WERI-Rb-1 (cell line): ENCODE measurements at places on chromosomes 2 and 18.
A peak's percentile ranks its signal among the peaks of the same experiment; 100 is the strongest.

DNA sequence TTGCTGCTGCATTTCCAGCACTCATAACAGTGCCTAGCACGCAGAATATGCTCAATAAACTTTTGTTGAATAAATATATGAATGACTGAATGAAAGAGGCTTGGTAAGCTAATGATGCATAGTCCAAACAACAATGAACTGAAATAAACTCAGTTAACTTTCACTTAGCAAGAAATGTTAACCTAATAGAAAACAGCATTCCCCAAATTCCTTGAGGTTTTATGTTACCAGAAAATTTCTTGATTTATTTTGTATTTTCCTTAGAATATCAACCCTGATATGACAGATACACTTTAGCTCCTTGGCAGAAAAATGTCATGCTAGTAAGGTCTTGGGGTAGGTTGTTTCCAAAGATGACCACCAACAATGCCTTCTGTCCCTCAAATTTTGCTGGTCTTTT is 217.4 kb downstream of the KCNE4 start:
- DNase-seq, result no peak

DNA sequence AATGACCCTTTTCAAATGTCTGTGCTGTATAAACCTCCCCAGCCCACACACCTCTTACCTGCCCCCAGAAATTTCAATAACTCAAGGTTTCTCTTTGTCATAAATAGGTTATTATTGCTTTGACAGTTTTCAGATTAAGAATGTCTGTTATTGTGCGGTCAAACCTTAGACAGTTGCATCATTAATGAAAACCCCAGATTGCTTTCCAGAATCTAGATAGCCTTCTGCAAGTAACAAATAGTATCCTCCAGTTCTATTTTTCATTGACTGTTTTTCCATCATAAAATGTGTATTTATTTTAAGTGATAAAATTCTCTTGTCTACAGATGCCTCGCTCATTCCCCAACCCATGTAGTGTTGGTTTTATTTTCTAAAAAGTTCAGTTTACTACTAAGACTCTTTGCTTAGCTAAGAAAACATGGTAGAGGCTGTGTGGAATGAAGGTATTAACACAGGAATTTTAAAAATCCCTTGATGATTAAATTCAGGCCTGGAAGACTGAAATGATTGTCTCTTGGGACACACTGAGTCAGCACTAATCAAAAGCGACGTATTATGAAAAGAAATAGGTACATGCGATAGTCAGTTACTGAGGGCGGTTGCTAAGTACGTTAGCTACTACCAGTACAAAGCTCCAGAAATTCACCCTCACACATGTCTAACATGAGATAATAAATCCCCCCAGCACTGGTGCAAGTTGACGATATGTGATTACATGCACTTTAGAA is 38.4 kb upstream of the ITGAV start:
- no peak for DNase-seq

- no peak for DNase-seq
Measured at GRCh38 chr2:30098266-30099005, 48.4 kb upstream of the YPEL5 start.

DNA sequence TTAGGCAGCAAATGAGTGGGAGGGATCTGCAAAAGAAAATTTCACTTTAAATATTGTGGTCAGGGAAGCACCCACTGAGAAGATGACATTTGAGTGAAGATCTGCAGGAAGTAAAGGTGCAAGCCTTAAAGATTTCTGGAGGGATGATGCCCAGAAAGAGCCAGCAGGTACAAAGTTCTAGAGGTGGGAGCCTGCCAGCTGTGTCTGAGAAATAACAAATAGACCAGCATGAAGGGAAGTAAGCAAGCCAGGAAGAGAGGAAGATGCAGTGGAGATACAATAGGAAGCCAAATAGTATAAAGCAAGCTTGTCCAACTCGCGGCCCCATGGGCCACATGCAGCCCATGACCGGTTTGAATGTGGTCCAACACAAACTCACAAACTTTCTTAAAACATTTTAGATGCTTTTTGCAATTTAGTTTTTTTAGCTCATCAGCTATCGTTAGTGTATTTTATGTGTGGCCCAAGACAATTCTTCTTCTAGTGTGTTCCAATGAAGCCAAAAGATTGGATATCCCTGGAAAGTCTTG is 489.9 kb downstream of the DCC start:
- no peak for DNase-seq

GRCh38 chr2:7905756-7906155 is 776.1 kb upstream of the ID2 start:
- DNase-seq, result no peak

- DNase-seq, result peak; percentile 50
Measured at GRCh38 chr2:68594674-68595492, 48.5 kb upstream of the PROKR1 start.

GRCh38 chr2:144412709-144413108 is 107.2 kb downstream of the ZEB2 start:
- DNase-seq, result no peak

DNA sequence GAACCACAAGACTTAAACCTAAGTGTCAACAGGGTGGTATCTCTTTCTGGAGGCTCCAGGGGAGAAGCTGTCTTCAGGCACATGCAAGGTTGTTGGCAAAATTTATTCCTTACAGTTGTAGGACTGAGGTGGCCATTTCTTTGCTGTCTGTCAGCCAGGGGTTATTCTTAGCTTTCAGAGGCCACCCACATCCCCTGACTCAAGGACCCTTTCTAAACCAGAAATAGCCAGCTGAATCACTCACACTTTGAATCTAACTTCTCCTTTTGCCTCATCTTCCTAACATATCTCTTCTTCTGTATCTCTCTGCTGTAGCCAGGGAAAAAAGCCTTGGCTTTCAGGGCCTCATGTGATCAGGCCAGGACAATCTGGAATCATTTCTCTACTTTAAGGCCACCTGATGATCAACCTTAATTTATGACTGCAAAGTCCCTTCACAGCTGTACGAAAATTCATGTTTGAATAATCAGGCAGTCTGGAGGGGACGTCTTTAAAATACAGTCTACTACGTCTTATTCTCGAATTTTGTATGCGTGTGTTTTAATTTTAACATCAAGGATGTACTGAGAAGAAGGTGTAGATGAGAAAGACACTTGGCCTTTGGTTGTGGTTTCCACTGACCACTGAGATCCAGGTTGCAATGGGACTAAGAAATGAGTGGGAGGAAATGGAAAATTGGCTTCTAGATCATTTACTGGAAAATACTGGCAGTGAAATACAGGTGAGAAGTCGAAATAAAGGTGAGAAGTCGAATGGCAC is 90.4 kb downstream of the DOCK10 start:
- DNase-seq, result no peak

- DNase-seq, result no peak
Measured at GRCh38 chr2:106184394-106184793, 9.7 kb downstream of the UXS1 start.

GRCh38 chr18:31255953-31256352 is 62.0 kb upstream of the DSG1 start:
- no peak for DNase-seq

GRCh38 chr2:44778221-44778654 is 163.3 kb upstream of the SIX3 start:
- DNase-seq, result peak; percentile 94

- peak; percentile 14 for DNase-seq
Measured at GRCh38 chr2:196607073-196607472, 32.4 kb upstream of the CCDC150 start.

- no peak for DNase-seq
Measured at GRCh38 chr18:64734063-64734462, 585.2 kb upstream of the LINC00305 start.

DNA sequence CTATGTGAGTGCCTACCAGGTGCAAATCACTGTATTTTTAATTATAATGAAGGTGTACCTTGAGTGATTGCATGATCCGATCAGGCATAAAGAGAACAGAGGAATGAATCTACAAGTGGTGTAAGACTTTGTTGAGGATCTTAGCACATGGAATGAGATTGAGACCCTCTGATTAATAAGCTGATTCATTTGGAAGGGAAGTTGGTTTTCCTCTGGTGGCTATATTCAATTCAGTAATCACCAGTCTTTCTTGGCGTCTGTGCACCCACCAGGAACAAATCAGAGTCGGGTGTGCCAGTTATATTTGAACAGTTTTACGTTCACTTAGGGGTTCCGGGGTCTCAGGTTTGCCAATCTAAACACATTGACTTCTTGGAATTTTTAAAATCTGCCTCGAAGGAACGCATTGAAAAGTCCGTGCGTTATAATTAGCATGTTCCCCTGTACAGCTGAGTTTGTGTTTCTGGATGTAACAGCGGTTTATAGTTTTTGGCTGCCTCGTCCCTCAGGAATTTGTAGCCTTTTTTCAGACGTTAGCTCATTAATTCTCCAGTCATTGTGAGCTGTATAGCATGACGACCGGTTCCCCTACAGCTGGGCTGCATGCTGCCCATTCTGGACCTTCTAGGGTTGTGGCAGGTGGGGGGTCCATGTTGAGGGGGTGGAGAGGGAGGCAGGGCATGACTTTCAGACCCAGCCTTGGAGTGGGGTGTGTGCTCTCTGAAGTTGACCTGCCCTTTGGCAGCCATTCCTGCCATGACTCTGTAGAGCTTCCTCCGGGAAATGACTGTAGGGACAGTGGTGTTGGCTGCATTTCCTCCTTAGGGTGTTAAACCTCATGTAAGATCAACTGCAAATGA is 20.3 kb downstream of the MYO1B start:
- DNase-seq, result no peak

- DNase-seq, result no peak
Measured at GRCh38 chr2:128354726-128355470, 36.2 kb upstream of the HS6ST1 start.

GRCh38 chr18:65365245-65365980 is 385.4 kb upstream of the CDH7 start:
- no peak for DNase-seq

- DNase-seq, result no peak
Measured at GRCh38 chr2:33238111-33238510, 238.3 kb upstream of the RASGRP3 start.

- DNase-seq, result no peak
Measured at GRCh38 chr2:29606104-29607037, 315.0 kb downstream of the ALK start.

GRCh38 chr2:12534646-12535263 is 182.0 kb upstream of the TRIB2 start:
- no peak for DNase-seq

DNA sequence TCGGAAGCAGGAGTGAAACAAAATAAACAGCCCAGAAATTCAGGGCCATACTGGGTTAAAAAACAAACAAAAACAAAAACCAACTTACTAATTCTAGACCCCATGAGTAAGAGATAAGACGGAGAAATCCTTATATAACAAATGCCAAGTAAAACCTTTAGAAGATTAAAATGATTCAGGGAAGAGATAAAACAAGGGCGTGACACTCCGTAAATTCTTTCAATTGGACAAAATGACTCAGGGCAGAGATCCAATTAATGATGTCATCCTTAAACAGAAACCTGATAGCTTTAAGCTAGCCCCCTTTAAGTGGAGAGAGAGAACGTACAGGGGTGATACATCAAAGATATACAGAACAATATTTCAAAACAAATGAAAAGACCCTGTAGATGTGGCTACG is 317.4 kb downstream of the NBAS start:
- no peak for DNase-seq

GRCh38 chr18:5488844-5489243 is 55.0 kb downstream of the EPB41L3 start:
- DNase-seq, result no peak

GRCh38 chr2:64792995-64793639 is 139.4 kb upstream of the SERTAD2 start:
- no peak for DNase-seq

GRCh38 chr2:68766376-68766845 is 31.8 kb downstream of the ARHGAP25 start:
- DNase-seq, result no peak

GRCh38 chr2:207135340-207135739 is 30.4 kb downstream of the KLF7 start:
- no peak for DNase-seq

GRCh38 chr18:76497021-76497420 is 2.0 kb upstream of the ZNF516 start:
- DNase-seq, result no peak

- DNase-seq, result no peak
Measured at GRCh38 chr18:10912790-10913545, 236.4 kb downstream of the PIEZO2 start.

DNA sequence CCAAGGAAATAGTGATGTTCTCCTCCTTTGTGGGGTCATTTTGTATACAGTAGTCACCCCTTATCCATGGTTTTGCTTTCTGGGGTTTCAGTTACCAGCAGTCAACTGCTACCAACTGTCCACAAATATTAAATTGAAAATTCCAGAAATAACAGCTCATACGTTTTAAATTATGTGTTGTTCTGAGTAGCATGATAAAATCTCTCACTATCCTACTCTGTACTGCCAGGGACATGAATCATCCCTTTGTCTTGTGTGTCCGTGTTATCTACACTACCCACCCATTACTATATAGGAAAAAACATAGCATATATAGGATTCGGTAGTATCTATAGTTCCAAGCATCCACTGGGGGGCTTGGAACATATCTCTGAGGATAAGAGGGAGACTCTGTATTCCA is 120.9 kb upstream of the DCC start:
- DNase-seq, result no peak

DNA sequence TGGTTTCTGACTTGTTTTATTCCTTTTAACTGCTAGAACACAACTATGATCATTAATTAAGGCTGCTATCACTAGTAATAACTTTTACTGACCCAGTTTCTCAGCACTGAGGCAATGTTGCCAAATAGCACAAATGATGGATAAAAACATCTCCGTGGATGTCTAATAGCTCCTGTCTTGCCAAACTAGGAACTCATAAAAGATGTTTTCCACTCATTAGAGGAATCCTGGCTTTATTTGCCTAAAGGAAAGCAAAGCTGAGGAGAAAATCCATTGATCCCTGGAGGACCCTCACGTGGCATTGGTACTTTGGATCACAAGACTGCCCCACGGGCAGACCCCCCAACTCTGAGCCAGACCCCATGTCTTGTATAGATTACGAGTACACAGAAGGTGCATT is 96.1 kb upstream of the ZNF397 start:
- DNase-seq, result no peak

GRCh38 chr2:110863726-110864125 is 131.4 kb downstream of the ACOXL start:
- DNase-seq, result no peak

DNA sequence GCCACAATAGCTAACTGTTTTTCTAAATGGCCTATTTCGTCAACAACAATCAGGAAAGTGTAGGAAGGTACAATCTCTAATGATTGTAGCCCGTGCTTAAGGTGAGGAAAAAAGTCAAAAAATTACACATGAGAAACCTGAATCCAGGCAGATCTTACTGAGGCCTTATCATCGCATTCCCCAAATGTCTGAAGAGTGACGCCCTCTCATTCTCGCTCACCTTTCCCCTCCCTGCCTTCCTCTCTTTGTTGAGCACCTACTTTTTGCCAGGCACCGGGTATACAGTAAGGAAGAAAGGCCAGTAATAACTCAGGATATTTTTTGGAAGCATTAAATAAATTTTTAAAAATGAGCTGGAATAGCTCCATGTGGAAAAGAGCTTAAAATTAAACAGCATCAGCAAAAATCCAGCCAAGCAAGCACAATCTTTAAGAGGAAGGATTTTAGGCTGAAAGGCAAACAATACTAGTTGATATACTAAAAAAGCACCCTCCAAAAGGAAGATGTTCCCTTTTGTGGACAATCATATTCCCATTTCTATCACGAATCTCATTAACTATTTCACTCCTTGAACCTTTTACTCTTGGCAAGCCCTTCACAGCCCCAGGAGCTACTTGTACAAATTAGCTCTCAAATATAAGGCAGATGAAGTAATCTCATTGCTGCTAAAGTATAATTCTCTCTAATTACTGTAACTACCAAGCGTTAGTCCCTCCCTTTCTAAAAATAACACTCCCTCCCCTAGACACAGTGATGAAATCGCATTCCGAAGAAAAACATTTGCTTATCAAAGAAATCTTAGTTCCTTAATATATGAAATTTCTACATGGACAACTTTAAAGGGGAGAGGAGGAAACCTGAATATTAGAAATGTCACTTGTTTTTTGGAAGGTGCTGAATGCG is 40.0 kb downstream of the STAT1 start:
- no peak for DNase-seq
